NCI-H1417 treated with DMSO at 0.1 percent for 48 hours (cell line): ENCODE measurements at places on chromosomes 3 and 15.

- DNase-seq: no peak
Measured at GRCh38 chr3:18786650-18787323, 361.5 kb upstream of the KCNH8 start.

- DNase-seq: no peak
Measured at GRCh38 chr3:188309437-188310269, 155.7 kb downstream of the LPP start.

DNA sequence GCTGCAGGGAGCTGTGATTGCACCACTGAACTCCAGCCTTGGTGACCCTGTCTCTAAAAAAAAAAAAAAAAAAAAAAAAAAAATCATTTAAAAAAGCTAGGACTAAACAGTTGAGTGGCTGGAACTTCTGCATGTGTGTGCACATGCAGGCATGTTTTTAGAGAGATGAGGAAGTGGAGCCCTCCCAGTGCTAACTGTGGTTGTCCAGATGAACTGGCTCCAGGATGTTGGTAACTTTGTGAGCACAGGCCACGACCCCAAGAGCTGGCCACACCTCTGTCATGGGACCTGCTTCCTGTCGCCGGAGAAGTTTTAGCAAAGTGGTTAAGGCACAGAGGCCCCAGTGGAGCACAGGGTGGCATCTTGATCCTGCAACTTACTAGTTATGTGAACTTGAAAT, 27.0 kb downstream of the CHCHD6 start:
- no peak for DNase-seq

GRCh38 chr3:195555110-195555509, 12.0 kb upstream of the PPP1R2 start:
- DNase-seq: no peak
